OCI-LY7 (cell line): ENCODE measurements at places on chromosomes 5 and 9. TPM values are rescaled to one million over a fixed set of nuclear protein-coding genes. Genes with fewer than 3 reads are reported as not detected.

RIOK2 gene
- total RNA-seq, result 40.2 and 41.3 TPM in 2 replicates

DPH7 gene
- 88.2 and 95.6 TPM in 2 replicates for total RNA-seq

FOXD4L3 gene
- total RNA-seq, result 0.42 and 0.68 TPM in 2 replicates

ARSI gene
- total RNA-seq, result not detected in 2 replicates

PRRT1B gene
- total RNA-seq, result not detected in 2 replicates

REXO4 gene
- 40.6 and 45.5 TPM in 2 replicates for total RNA-seq

CDKN2B gene
- 3.7 and 4.7 TPM in 2 replicates for total RNA-seq

AGXT2 gene
- not detected in 2 replicates for total RNA-seq

ESM1 gene
- total RNA-seq, result not detected in 2 replicates

PLEKHG4B gene
- 0.30 and 0.31 TPM in 2 replicates for total RNA-seq

RIC1 gene
- total RNA-seq, result 83.9 and 84.6 TPM in 2 replicates

ATP6V1G1 gene
- total RNA-seq, result 99.0 and 105 TPM in 2 replicates

IL3 gene
- total RNA-seq, result not detected in 2 replicates

TAF1L gene
- total RNA-seq, result 0.06 TPM in 1 of 2 replicates, not detected in the other

IL9 gene
- not detected in 2 replicates for total RNA-seq

BTNL8 gene
- total RNA-seq, result not detected in 2 replicates

HRH2 gene
- total RNA-seq, result not detected in 2 replicates

ACOT12 gene
- 0.27 TPM in 1 of 2 replicates, not detected in the other for total RNA-seq
